Dorsolateral prefrontal cortex (tissue), 122 donors: ENCODE measurements at places on chromosomes 1 and 21.

- no peak for DNase-seq
Measured at GRCh38 chr1:118984086-118984721, 3.9 kb downstream of the TBX15 start.

DNA sequence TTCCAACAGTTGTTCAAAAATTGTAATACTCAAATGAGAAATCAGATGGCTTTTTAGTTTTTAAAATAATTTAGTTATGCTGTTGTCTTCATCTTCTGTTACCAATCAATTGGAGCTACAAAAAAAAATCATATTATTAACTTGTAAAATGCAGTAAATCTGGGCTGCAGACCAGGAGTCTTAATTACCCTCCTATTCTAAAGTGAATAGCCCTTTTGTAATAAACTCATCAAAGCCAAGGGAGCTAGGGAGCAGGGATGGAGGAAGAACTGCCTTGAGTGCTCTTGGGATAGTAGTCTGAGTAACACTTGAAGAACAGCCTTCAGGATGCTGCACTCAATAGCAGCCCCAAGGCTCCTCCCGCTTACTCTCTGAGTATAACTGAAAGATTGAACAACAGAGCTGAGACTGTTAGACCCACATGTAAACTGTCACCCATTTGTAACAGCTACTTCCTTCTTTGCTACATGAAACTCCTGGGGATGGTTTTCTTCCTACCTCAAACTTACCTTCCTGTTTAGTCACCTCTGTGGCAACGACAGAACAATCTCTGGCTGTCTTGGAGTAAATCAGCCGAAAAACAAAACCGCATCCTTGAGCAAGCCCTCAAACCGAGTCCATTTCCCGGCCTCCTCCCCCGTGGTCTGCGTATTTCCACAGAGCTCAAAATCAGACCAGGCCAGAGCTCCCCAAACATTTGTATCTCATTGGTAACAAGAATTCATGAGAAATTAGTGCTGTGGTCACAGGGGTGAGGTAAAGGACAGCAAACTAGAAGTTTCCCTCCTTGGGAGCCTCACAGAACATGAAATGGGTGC is 55.9 kb downstream of the CD58 start:
- DNase-seq = no peak

DNA sequence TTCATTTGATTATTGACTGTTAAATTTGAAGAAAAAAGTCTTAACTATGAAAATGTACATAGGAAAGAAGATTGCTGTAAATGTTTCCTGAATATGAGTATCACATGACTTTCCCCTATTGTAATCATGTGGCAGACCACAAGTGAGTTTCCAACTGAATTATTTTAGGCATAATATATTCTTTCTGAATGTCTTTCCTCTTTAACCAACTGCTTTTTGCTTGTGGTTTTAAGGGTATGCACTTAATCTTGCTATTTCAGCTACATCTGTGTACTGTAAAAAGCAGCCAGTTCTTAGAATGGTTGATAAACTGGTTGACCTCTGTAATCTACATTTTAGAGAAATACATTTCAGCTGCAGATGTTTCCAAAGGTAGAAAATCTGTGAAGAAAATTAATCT is 400.7 kb downstream of the NEGR1 start:
- no peak for DNase-seq

DNA sequence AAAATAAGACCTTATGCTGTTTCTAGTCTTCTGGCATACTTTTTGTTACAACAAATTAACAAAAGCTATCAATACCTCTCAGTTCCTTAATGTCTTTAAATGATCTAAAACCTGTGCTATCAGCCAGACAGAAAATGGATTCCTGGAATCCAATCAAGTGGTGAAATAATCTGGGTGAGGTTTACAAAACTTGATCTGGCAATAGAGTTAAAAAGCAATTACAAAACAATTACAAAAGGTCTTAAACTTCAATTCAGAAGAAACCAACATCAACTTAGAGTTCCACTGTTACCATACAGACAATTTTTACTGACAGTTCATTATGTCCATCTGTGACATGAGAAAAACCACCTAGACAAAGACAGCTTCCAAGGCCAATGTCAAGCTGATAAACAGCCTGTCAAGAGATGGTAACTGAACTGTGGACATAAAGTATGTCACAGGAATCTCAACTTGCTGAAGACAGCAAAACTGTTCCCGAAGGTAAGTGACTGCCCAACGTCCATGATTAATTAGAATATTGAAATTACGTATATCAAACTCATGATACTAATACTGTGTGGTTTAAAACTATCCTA is 17.4 kb downstream of the ZZZ3 start:
- no peak for DNase-seq

GRCh38 chr21:42844411-42845113 is 34.8 kb downstream of the WDR4 start:
- peak; percentile 46 for DNase-seq

GRCh38 chr1:25898223-25899015 is 7.8 kb downstream of the STMN1 start:
- DNase-seq = no peak

DNA sequence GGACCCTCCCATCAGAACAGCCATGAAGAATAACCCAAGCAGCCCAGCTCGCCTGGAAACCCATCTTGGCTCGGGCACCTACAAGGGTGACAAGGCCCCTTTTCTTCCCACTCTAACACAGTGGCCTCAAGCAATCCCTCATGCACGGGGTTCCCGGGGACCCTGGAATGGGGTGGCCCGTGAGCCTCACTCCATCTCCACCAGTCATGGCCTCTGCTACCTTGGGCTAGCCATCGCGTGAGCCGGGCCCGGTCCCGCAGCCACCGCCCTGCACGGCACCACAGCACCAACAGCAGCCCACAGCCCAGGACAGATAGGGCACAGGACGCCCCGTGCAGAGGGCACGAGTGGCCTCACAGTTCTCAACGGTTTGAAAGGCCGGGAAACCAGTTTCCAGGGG is 19.0 kb downstream of the WDR4 start:
- DNase-seq = no peak

- DNase-seq = no peak
Measured at GRCh38 chr1:77984629-77985028, 5.8 kb upstream of the FUBP1 start.

GRCh38 chr1:973459-974292 is 7.4 kb downstream of the PLEKHN1 start:
- DNase-seq = no peak

GRCh38 chr1:40301541-40302299 is 15.4 kb downstream of the COL9A2 start:
- no peak for DNase-seq

DNA sequence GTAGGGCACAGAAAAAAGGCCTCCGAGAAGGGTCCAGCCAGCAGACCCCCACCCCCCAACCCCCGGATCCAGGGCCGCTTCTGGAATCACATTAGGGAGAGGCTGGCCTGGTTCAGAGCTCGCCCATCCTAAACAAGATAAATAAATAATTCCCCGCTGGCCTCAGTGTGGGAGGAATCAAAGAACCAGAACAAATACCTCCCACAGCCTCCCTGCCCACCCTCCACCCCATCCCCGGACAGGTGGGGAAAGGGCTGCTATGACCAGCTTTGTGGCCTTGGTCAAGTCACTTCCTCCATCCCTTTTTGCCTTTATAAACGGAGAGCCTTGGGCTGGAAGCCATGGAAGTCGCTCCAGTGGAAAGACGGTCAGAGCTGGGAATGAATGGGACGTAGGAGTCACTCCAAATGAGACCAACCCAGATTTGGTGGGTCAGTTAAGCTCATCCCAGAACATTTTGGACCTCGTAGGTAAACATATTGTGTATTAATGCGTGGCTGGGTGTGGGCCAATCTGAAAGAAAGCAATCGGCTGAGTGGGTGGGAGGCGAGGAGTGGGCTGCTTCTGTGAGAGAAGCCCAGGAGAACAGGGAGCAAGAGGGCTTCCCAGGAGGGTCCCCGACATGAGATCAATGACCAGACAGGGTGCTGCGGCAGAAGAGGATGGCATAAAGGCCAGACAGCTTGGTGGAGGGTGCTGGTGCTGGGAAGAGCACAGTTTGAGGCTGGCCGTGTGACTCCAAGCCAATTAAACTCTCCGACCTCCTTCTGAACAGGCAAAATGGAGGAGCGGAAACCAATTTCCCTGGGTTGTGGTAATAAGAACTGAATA is 63.3 kb downstream of the MEF2D start:
- no peak for DNase-seq

DNA sequence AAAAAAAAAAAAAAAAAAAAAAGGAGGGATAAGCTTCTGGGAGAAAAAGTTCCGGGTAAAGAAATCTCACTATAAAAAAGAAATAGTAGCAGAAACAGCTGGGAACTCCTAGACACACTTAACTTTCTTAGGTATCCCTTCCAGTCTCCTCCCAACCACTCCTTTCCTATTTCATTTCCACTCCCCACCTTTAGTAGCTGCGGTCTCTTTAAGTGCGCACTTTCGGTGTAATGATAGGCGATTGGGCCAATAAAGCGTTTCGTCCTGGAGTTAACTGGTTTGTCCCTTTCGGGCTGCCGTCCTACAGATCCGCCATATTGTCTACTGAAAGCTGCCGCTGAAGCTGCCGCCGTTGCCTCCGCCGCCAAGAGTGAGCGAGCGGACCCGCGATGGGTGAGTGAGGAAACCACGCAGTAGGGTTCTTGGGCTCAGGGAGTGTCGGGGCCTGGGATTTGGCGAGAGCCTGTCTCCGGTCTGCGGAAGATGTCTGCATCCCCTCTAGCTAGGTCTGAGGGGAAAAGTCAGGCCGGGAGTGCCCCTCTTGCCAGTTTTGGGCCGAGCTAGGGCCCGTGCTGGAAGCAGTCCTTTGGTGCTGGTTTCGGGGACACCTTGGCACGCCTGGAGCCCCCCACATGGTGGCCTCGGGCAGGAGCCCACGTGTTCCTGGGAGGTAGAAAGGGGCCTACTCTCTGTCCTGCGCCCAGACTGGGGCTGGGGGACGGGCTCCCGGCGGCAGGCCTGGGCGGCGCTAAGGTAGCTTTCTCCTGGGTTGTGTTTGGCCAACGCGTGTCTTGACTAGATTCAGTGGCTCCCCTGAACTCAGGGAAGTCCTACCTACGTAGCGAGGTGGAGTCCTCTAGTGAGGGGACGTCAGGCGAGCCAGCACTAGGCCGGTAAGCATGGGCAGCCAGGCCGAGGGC is at the start of gene KPNA6:
KPNA6 (plus strand) TSS at position 315 of the 920 bp plus-strand sequence; CDS start at position 390, 75 bp downstream.
- peak; percentile 89 for DNase-seq

- DNase-seq = no peak
Measured at GRCh38 chr1:21853131-21853427, 41.0 kb downstream of the LDLRAD2 start.

DNA sequence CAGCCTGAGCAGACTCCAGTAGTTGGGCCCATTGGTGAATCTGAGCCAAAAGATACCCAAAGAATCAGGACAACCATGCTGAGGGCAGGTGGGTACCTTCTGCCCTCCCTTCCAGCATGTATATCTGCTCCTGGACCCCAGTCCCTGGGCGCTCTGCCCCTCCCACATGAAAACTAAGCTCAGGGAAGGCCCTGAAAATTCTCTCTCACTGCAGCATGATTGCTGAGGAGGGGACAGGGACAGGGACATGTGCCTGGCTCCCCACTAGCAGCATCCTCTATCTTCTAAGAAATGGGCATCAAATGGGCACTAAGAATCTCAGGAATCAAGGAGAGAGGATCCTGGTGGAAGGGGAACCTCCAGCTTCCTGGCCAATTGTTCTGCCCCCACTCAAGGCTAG is 446.0 kb downstream of the MATN1 start:
- no peak for DNase-seq

- no peak for DNase-seq
Measured at GRCh38 chr21:31889460-31889859, 16.6 kb downstream of the HUNK start.

DNA sequence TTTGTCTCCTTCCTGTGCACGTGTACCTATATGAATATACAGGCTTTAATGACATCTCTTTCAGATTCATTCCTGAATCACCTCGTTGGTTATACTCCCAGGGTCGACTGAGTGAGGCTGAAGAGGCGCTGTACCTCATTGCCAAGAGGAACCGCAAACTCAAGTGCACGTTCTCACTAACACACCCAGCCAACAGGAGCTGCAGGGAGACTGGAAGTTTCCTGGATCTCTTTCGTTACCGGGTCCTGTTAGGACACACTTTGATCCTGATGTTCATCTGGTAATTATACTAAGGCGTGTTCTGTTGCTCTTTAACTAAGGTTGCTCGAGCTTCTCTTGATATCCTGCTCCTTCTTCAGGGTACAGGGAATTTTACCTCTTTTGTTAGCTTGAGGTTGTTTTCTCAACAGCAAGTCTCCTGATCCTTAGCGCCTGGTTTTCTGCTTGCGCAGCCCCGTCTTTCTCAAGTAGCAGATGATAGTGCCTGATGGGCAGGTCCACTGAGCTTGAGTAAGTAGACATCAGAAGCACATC is 55.1 kb downstream of the SLC22A15 start:
- DNase-seq = no peak

DNA sequence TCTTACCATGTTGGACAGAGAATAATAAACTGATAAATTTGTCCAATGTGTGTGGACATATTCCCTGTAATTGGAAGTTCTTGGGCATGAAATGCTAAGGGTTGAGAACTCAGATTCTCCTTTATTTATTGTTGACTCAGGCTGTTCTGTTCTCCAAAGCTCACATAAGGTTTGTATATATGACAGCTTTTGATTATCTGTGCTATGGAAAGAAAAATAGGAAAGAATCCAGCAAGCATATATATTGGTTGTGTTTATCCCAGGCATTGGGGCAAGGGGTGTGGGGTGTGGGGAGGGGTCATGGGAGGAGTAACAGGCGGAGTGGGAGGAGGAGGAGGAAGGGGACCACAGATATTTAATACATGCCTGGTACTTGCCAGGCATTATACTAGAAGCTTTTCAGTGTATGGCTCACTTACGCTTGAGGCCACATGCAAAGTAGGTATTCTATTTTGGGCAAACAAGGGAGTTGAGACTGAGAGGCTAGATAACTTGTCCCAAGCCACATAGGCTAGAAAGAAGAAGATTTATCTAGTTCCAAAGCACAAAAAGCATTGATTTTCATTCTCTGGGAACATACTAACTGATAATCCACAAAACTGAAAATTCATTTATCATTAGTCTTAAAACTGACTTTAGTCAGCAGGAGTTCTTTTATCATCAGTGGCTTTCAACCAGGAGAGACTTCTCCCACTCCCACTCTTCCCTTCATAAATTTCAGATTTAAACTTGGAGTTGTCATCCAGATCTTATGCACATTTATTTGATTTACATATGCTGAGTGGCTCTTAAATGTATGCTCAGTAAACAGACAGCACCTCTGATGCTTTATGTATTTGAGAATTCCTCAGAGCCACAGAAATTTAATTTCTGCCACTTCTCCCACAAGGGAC is 27.2 kb downstream of the NGF start:
- DNase-seq = no peak

GRCh38 chr1:212583643-212584042 is 24.9 kb upstream of the ATF3 start:
- no peak for DNase-seq

GRCh38 chr1:14972107-14972506 is 181.4 kb upstream of the TMEM51 start:
- no peak for DNase-seq

DNA sequence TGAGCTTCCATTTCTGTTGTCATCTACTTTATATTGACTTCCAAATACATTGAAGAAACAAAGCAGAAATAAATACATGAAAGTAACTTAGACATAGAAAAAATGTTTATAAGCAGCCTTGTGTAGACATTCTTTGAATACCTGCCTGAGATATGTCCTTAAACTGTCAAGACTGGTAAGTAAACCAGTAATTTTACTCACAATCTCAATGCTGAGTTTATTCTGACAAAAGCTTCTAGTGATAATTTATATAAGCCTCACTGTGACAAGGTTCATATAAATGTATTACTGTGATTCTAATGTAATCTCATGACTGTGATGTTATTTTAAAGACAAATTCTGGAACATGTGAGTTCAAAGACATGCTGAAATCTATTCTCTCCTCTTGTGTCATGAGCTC is 516.7 kb upstream of the B3GALT2 start:
- DNase-seq = no peak

- no peak for DNase-seq
Measured at GRCh38 chr1:20200966-20201365, 14.6 kb upstream of the PLA2G2C start.

GRCh38 chr1:218930472-218931241 is 243.0 kb upstream of the LYPLAL1 start:
- DNase-seq = no peak
